NCI-H774 (cell line): ENCODE measurements at places on chromosomes 4 and X.

GRCh38 chr4:85114526-85114925 is 148.0 kb upstream of the WDFY3 start:
- no peak for DNase-seq

DNA sequence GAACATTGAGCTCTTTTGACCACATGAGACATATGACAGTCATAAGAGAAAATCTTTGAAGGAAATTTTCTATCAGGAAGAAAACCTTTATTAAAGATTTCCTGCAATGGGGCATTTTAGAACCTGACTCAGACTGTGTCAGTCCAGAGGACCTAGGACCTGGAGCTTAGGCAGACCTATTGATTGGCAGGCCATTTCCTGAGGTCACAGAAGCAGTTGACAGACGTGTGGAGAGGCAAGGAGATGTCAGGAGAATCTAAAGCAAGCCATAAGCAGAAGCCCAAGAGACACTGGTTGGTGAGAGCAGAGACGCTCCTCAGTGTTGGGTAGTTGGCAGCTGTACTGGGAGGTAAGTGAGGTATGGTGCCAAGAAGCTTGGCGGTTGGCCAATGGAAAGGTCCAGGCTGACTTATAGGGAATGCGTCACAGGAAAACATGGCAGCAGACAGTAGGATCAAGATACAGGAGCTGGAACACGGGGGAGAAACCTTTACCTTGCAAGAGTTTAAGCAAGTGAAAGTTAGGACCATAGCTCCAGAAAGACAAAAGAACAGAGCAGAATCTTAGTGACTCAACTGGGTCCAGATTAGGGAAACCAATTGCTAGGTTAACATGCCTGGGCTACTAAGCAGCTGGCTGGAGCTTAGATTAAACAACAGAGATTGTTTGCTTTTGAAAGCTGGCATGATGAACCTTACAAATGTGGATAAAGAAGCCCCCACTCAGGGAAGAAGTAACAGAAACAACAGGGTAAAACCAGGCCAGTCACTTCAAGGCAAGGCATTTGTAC is 18.6 kb downstream of the PALLD start:
- DNase-seq, result no peak

DNA sequence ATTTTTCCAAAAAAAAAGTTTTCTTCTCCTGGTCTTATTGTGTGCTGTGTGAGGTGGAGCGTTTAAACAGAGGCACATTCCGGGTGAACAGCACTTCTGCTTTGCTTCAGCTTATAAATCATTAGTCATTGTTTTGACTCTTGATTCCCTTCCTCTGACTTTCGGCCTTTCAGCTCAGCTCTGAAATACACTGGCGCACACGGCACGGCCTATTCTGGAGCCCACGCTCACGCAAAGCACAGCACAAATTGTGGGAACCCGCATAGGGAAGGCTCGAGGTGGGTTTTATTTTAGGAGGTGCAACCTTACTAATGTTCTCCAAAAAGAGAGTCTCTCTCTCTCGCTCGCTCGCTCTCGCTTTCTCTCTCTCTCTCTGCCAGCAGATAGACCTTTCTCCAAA is 4.0 kb downstream of the POU3F4 start:
- no peak for DNase-seq

DNA sequence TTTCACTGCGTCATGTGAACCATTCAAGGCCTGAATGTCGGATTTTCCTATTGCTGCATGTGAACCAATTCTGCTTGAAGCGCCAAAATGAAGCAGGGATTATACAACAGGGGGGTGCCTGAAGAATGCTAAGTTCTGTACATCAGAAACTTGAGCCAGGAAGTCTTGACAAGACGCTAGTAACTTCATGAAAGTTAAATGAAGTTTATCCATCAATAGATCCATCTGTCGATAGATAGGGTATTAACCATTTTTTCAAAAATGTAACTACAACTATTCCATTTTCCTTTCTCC is 590 bp upstream of the NAF1 start:
- DNase-seq, result no peak

GRCh38 chr4:147059064-147059731 is 113.5 kb upstream of the TTC29 start:
- no peak for DNase-seq

GRCh38 chr4:88791274-88791673 is 93.6 kb upstream of the NAP1L5 start:
- DNase-seq, result no peak

GRCh38 chrX:117835034-117835433 is 281.6 kb downstream of the KLHL13 start:
- no peak for DNase-seq

GRCh38 chrX:29090811-29091210 is 503.6 kb downstream of the IL1RAPL1 start:
- DNase-seq, result peak; percentile 1

- DNase-seq, result no peak
These were observed 59.4 kb upstream of the TLL1 start for GRCh38 chr4:165813606-165814005.

GRCh38 chr4:182179751-182180150 is 63.5 kb upstream of the TENM3 start:
- DNase-seq, result no peak

- no peak for DNase-seq
These were observed 110.9 kb downstream of the FBXW7 start for GRCh38 chr4:152424977-152425376.

GRCh38 chrX:153770601-153771414 is 6.8 kb downstream of the PLXNB3 start:
- DNase-seq, result no peak

- no peak for DNase-seq
These were observed 299.1 kb downstream of the ARHGAP24 start for GRCh38 chr4:85774000-85774399.

GRCh38 chrX:109440475-109440874 is 41.4 kb downstream of the GUCY2F start:
- no peak for DNase-seq

GRCh38 chr4:84875636-84876371 is 90.7 kb downstream of the WDFY3 start:
- DNase-seq, result no peak

DNA sequence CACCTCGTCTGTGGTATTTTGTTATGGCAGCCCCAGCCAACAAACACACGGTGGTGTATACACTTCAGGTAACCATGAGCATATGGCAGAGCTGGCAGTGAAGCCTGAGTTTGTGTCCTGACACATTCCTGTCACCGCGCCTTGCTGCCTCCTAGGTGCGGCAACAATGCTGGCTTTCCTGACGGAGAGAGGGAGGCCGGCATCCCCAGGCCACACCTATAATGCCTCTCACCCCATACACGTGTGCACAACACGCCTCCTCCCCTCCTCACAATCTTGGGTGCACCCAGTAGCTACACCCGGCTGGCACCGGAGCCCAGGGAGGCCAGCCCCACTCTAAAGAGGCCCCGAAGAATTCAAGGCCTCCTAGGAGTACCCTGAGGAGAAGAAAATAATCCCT is 158.5 kb downstream of the NSUN7 start:
- DNase-seq, result no peak

DNA sequence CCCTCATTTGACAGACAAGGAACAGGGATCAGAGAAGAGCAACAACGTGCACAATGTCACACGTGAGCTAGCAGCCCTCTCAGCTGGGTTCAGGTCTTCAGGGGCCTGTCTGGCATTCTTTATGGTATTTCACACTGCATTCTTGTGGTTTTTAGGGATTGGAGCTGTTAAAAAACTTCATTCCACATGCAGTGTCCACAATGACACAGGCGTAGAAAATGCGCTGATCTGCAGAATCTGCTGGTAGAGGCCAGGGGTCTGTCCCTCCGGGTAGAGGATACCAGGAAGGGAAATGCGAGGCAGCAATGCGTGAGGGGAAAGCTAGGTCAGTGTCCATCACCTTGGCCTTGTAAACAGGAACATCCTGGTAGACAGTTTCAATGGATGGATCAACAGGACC is 36.6 kb downstream of the MAP7D3 start:
- no peak for DNase-seq

- DNase-seq, result no peak
These were observed 997.4 kb upstream of the PRKX start for GRCh38 chrX:4710618-4711433.

DNA sequence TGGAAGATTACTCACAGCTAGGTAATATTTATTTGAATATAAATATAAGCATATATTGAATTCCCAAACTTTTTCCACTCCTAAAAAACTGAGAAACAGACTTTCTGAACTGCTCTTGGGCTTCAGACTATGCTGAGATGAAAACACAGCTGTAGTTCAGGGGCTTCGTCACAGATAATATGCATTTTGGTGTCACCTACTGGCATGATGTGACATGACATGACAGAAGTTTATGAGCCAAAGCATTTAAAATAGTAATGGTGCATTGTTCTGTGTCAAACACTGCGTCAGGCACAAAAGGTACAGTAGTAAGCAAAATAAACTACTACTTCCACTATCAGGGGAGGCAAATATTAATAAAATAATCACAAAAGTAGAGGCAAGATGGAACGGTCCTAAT is 171.3 kb downstream of the BTC start:
- DNase-seq, result no peak

DNA sequence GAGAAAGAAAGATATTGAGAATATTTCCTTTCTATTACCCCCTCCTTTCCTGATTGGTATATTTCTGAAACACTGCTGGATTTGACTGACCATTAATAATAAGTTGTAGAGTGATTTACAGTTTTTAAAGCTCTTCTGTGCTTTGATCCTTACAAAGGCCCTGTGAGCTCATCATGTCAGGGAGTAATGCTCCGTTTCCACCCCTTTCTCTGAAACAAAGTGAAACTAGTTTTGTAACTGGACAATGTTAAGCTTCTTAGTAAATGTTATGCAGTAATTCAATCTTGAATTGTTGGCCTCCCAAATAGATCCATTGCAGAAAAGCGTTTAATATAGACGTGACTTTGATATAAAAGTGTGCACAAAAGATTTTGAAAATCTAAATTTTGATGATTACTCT is 190.1 kb upstream of the GNPDA2 start:
- peak; percentile 32 for DNase-seq

DNA sequence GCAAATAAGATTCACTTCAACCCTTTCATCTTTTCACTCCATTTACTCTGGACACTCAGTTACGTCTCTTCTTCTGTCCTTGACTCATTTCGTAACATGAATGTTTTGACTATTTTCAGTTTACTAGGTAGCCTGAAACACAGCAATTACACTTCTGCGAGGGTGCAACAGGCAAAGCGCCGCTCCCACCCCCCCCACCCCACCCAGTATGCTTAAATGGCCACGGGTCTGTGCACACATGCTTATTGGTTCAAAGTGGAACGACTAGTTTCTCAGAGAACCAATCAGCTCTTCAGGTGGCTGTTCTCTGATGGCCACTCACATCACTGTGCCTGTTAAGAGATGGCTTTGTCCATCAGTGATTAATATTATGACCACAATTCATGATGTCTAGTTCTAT is 3.5 kb downstream of the BEND4 start:
- no peak for DNase-seq

DNA sequence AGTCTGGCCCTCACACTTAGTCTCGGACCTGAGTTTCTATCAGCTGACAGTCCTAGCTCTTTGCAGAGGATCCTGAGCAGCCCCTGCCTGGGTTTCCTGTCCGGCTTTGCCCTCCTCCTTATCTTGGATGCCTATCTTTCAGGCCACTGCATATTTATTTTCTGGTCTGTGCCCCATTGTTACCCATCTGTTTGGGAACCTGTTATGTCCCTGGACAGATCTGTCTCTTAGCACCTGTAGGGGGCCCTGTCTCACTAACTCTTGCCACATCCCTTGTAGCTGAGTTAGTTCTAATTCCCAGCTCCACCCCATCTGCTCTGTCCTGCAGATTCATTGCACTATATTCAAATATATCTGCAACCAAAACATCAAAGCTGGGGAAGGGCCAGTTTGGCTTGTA is 514.9 kb upstream of the LCORL start:
- no peak for DNase-seq
